ENCODE measurements at places on chromosomes 6 and 20.

- DNase-seq, result no peak
Measured at GRCh38 chr6:13767121-13767808, 47.1 kb downstream of the MCUR1 start.

- no peak for DNase-seq
Measured at GRCh38 chr6:98974309-98974708, 26.6 kb upstream of the FBXL4 start.

- DNase-seq, result no peak
Measured at GRCh38 chr6:19918436-19918835, 81.3 kb downstream of the ID4 start.

GRCh38 chr20:48192109-48192508, 406.8 kb upstream of the SULF2 start:
- DNase-seq, result no peak

DNA sequence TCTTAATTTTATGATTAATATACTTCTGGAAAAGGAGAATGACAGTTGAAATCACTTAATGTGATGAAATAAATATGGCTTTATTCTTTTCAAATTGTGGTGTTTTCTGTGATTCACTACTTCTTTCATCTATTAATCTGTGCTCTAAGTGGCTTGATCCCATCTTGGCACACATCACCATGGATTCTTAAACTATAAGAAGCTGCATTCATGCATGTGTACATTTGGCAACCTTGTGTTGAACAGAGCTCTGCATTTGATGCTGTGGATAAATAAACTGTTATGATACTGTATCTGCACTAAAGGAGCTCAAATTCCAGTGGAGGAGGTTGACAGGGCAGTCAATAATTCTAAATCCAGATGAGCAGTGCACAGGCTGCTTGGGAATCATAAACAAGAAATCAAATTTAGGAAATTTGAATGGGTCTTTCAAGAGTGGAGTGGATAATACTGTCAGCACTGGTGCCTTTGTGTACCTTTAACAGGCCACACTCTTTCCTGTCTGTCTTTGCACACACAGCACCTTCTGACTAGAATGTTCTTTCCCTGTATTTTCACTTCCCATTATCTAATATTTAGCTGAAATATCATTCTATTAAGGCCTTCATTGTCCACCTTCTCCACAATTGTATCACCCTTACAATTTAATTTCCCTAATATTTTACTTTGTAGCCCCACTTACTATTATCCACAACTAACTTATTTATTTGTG, 252.9 kb downstream of the GRM1 start:
- DNase-seq, result no peak

GRCh38 chr6:84979541-84979940, 215.1 kb upstream of the TBX18 start:
- DNase-seq, result no peak

DNA sequence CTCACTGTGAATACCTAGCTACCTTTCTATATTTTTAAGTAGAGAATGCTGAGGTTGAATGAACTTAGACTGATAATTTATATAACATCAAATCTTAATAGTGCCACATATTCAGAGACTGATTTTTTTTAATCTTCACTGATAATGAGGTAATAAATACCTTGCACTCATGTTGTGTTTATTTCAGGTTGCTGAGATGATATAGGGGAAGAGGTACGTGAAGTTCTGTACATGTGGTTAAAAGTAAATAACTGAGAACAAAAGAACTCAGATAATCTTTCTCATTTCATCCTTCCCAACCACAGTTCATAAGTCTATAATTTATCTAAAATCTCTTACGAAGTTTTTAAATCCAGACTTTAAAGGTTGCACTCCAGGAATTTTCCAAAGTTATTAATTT, 6.4 kb downstream of the NHSL1 start:
- no peak for DNase-seq

- no peak for DNase-seq
Measured at GRCh38 chr6:155195903-155196302, 67.9 kb upstream of the CLDN20 start.

- no peak for DNase-seq
Measured at GRCh38 chr6:44699082-44699481, 311.6 kb downstream of the CDC5L start.

DNA sequence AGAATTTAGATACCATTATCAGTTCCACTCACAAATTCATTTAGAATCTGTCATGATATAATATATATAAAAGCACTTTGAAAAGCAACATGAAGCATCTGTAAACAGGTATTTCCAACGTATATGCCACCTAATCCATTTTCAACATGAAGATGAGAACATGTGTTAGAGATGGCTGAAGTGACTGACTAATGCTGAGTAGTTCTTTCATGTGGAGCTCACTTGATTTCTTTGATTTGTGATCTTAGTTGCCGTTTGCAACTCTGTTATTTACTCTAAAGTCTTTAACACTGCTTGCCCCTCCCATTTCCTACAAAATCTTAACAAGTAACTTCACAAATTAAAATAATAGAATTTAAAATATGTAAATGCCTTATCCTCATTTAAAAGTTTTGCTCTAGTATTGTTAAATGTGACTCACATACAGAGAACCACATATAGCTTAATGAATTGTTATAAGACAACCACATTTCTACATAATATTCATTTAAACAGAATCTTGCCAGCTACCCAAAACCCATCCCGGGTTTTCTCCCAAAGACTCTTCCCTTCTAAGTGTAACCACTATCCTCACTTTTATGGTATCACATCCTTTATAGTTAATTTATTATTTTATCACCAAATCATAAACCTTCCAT, 78.3 kb downstream of the ME1 start:
- no peak for DNase-seq

GRCh38 chr20:57986666-57987065, 241.8 kb downstream of the ANKRD60 start:
- DNase-seq, result no peak

DNA sequence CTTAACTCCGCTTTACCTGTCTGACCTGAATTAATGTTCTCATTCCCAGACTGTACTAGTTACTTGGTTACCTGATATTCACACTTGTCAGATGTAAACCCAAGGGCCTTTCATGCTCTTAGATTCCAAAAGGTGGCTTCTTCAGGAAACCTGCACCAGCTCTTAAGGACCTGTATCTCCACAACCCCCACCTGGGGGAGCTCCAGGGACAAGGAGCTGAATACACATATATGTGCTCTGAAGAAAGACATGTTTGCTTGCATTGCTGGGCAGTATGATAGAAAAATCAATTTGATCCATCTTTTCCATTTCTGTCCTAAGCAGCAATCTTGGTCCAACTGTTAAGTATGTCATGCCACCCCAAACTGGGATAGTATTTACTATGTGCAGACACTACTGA, 64.8 kb upstream of the POU3F2 start:
- peak; percentile 48 for DNase-seq

DNA sequence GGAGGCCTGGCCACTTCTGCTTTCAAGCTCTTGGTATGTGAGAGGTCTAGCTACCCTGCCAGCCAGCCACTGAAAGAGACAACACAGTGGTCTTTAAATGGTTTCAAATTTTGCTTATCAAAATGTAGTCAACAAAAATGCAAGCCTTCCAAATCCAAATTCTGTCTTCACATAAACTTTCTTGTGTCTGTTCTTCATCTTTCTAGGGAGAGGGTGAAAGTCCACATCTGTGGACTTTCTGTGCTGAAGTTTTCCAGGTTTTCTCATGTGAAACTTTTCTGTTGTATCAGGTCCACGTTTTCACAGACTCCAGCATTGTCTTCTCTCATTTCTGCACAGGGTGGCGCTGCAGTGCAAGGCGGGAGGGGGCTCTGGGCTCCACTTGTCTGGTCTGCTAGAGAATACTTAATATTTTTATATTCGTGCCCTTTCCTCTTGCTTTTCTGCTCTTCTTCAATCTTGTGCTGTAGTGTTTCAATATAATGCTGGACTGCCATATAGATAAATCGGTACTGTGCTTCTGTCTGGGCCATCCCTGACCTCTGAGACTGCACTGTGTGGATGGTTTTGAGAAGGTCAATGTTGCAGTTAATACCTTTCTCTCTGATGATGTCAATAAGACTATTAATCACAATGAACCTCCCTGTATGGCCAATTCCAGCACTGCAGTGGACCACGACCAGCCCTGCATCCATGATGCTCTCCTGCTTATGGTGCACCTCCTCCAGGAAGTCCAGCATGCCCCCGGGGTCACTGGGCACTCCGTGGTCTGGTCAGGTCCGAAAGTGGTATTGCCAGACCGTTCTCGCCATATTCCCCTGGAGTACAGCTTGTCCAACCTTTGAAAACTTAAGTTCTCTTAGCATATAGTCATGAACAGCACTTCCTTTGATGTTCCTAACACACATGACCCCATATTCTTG, 161.6 kb upstream of the TNFAIP3 start:
- DNase-seq, result peak; percentile 77

GRCh38 chr6:22471746-22472145, 97.6 kb upstream of the HDGFL1 start:
- DNase-seq, result no peak

DNA sequence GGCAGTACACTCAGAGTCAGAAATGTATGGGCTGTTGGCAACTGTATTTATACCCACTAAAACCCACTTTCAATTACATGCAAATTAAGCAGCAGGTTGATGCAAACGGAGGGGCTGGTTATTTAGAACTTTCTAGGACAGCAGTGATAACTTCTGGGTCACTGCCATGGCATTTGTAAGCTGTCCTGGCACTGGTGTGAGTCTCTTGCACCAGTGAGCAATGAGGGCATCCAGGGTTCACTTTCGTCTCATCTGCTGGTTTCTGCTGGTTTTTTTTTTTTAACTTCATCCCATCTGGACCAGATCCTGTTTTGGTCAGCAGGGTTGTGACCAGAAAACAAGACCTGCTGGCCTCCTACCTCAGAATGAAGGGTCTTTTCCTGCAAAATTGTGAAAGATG, 49.2 kb downstream of the CDH26 start:
- DNase-seq, result no peak

DNA sequence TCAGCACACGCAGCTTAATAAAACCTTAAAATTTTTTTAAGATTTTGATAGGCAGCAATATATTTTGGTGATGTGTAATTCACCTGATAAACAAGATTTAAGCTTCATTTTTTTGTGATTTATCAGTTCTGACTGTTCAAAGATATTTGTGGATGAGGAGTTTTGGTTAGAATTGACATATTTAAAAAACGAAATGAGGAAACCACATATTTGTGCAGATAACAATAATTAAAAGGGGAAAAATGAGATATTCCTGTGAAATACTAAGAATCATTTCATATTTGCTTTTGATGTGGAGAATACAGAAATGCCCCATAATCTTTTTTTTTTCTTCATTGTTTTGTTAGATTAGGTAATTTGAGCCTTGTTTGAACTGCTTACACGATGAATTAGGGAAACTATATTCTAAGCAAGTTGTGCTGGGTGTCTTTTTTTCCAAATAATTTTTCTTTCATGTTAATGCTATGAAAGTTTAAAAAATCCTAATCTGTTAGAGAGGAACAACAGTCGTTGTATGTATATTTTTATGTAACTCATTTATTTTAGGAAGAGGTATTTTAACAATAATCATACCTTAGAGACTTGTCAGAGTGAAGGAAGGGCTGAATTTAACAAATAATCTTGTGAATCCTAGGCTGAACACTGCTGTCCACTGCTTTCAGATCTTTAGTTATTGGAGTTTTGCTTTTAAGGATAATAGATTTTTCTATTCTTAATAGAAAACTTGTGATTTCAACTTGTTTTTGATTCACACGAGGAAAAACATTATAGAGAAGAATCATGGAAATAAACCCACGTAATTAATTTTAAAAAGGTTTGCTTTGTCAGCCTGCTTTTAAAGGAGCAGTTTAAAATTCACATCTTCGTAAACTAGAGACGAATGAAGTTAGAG, 4.0 kb downstream of the ARID1B start:
- no peak for DNase-seq

DNA sequence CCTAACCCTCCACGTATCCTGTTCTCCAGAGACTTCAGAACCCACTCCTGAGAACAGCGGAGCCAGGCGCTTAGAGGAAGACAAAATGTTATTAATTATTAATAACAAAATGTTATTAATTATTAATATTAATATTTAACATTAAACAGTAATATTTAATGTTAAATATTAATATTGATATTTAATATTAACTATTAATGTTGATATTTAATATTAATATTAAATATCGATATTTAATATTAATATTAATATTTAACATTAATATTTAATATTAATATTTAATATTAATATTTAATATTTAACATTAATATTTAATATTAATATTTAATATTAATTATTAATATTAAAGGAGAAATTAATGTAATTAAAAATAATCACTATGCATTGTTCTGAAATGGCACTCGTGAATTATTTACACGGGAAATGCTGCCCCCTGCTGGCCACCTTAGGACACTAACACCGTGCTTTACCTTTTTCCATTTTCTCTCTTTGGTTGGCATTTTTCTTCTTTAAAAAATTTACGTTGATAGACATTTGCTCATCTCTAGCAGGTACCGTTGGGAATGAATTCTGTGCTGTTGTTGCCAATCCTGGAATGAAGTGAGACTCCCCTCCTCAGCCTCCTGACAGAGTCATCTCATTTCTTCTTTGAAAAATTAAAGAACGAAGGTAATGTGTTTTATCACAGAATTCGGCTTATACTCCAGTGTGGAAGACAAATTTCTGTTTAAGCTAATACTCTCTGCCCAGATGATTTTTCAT, 7.5 kb upstream of the GGTLC1 start:
- DNase-seq, result peak; percentile 23

GRCh38 chr6:44470115-44470464, 82.6 kb downstream of the CDC5L start:
- DNase-seq, result no peak

GRCh38 chr20:26208296-26209091, 511.8 kb upstream of the ZNF337 start:
- peak; percentile 4 for DNase-seq

DNA sequence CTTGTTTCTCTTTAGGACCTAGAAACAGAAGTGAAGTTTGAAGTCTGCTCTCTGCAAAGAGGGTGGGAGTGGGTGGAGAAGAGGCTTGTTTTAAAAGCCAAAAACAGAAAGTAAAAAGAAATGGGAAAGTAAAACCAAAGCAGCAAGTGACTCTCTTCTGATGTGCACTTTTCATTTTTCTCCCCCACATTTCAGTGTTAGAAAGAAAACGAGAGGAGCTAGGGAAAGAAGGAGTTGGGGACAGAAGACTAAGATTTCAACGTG, 1.3 kb downstream of the C6orf141 start:
- DNase-seq, result no peak

- DNase-seq, result no peak
Measured at GRCh38 chr20:18287546-18287914, 797 bp upstream of the ZNF133 start.

DNA sequence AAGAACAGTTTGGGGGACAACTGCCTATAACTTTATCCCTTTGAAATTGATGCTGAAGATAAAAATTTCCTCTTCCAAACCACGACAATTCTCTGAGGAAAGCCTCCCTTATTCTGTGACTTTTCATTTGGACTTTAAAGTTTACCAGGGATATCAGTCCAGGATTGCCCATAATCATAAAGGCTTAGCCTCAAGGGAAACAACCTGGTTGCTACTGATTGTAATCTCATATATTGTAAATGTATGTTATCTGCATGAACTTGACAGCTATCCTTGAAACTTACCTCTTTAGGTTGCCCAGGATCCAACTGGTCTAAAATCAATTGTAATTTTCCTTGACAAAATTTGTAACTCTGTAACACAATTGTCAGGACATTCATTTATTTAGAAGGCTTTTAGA, 23.8 kb downstream of the TBC1D32 start:
- DNase-seq, result no peak

Data from HEK293T (cell line).